CD4-positive, alpha-beta T cell treated with Interleukin-12 subunit alpha and Interleukin-12 subunit beta, for 1 hour (primary cell): ENCODE measurements at places on chromosomes 4 and X.

GRCh38 chrX:125193921-125194320 lies 125.8 kb upstream of the TEX13C start:
- no peak for DNase-seq

- DNase-seq: no peak
Measured at GRCh38 chr4:155559915-155560314, 106.7 kb upstream of the GUCY1A1 start.

DNA sequence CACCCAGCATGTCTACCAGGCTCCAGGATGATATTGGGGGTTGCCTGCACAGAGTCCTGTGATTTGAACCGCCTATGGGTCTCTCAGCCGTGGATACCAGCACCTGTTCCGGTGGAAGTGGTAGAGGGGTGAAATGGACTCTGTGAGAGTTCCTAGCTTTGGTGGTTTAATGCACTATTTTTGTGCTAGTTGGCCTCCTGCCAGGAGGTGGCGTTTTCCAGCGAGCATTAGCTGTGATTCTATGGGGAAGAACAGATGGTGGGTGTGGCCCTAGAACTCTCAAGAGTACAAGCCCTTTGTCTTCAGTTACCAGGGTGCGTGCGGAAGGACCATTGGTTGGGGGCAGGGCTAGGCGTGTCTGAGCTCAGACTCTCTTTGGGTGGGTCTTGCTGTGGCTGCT lies 316.9 kb upstream of the AMOT start:
- DNase-seq: no peak

DNA sequence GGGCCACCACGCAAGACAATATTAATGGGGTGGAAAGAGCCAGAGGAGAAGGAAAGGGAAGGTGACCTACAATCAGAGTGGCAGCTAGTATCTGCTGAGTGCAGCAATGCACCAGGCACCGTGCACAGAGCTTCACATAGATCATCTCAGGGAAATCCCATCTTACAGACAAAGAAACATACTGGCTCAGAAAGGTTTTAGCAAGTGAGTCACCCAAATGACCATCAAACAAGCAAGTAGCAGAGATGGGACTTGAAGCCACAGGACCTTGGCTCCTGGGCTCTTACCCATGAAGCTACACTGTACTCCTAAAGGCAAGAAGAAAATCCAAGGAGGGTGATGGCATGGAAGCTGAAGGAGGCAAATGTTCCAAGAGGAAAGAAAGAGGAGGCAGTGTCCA lies 6.8 kb downstream of the ANXA5 start:
- DNase-seq: no peak

DNA sequence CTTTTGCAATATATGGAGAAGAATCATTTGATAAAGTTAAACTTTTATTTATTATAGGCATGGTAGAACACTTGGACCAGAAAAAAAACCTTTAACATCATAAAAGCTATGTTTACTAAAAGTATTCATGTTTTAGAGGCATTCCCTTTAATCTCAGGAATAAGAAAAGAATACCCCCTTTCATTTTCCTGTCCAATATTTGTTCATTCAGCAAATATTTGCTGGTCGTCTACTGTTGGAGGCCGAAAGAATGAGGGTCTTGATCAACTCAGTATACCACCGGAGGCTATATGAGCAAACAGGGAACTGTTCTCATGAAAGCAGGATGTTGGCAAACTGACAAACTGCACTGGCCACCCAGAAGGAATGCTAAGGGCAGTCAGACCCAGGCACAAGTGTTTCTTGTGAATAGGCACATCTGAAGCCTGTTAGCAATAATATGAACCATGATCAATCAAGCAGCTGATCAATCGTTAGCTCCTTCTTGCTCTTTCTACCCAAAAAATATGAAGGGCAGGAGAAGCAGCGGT lies 480.8 kb upstream of the FAT1 start:
- no peak for DNase-seq

GRCh38 chrX:1391707-1392375 lies at the start of gene SLC25A6:
Gene SLC25A6 (minus strand): TSS chrX:1392113. CDS start chrX:1392009, 104 bp downstream.
- peak; percentile 99 for DNase-seq

GRCh38 chr4:119744580-119744979 lies 116.0 kb upstream of the PDE5A start:
- no peak for DNase-seq

- no peak for DNase-seq
Measured at GRCh38 chr4:133130171-133130570, 18.9 kb upstream of the PCDH10 start.

- no peak for DNase-seq
Measured at GRCh38 chrX:40323977-40324376, 226.2 kb upstream of the BCOR start.

DNA sequence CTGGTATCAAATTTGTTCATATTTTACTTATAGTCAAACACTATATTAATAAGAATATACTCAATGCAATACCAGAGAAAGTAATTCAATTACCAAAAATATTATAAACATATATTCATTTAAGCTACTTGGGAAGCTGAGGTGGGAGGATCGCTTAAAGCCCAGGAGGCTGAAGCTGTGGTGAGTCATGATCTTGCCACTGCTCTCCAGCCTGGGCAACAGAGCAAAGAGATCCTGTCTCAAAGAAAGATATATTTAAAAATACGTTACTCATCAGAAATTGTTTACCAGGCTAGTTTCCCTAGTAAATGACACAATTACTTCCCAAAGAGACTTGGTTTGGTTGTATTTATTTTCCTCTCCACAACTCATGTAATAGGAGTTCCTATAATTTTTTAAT lies 433.6 kb downstream of the GASK1B start:
- DNase-seq: no peak

DNA sequence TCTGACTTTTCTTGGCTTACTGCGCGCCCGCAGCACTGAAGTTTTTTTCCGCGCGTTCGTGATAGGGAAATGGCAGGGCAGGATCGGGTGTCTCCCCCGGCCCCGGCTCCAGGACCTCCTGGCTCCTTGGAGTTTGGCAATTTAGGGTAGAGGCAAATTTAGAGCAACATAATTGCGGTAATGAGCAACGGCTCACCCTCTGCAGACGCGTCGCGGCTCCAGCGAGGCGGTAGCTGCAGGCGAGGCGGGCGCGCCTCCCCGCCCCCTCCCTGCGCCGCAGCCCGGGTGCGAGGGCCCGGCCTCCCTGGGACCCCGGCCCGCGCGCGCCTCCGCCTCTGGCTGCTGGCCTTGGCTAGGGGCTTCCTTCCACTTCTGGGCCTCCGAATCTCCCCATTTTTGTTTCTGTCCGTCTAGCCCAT lies 6.2 kb downstream of the MSX1 start:
- DNase-seq: no peak

DNA sequence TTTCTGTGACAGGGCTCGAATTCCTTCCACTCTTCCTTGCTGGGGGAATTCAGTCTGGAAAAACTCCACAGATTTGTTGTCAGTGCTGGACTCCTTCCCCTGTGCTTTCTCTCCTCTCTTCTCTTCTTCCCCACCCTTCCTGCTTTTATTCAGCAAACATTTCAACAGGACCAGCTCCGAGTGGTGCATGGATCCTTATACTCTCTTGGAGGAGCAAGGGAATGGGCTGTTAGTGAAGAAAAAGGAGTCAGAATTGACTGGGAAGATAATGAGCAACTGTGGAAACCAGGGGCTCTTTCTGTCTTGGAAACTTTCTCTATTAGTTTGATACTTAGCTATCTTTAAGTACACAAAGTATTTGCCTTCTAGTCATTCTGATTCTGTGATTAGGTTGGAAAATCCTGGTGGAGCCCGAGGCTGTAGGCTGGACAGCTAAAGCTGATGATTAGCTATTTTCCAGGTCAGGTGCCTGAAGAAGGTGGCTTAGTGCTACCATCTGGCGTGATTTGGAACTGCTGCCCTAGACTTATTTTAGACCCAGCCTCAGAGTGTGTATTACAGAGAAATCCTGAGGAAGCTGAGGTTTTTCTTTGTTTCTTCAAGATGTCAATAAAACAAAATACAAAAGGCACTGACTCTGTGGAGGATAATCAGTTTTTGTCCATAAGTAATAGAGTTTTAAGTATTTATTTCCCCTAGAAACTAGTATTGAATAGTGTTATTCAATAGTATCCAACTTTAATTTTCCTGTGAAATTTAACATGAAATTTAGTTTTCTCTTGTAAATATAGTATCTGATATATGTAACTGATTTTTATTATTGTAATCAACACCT lies 38.4 kb downstream of the NAP1L5 start:
- DNase-seq: peak; percentile 50

- DNase-seq: no peak
Measured at GRCh38 chr4:153261461-153261860, 57.2 kb downstream of the TRIM2 start.
